ENCODE measurements at places on chromosomes 6 and 20. TPM values are rescaled to one million over a fixed set of nuclear protein-coding genes. Genes with fewer than 3 reads are reported as not detected.

DNA sequence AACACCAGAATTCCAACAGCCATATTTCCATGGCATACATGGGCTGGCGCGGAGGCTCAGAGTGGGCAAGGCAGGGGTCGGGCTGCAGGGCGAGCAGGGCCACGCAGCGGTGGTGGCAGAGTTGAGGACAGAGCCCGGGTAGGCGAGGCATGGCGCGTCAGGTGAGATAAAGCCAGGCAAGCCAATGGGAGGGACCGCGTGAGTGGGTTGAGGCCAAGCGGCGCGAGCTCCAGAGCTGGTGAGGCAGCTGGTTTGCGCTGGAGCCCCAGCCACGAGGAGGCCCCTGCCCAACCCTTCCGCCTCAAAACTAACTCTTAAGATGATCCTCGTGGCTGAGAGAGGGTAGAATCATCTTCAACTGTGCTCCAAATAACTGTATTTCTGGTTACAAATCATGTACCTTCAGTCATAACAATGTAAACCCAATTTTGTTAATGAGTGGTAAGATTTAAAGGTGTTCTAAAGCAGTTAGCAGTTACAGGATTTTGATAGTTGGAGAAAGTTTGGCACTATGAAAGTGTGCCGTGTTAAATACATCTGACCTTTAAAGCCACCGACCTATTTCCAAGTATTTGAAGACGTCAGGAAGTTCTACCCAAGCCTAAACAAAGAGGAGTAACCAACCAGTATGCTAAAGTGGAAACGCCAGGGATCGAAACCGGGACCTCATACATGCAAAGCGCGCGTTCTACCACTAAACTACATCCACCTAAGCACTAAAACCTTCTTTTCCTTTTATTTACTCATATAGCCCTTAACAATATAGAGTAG is 107.9 kb downstream of the GPX5 start:
- DNase-seq, result no peak

- no peak for DNase-seq
These were observed 117.5 kb downstream of the KCNQ5 start for GRCh38 chr6:72739368-72739779.

The AIF1 gene
- 14.1 TPM for total RNA-seq

DNA sequence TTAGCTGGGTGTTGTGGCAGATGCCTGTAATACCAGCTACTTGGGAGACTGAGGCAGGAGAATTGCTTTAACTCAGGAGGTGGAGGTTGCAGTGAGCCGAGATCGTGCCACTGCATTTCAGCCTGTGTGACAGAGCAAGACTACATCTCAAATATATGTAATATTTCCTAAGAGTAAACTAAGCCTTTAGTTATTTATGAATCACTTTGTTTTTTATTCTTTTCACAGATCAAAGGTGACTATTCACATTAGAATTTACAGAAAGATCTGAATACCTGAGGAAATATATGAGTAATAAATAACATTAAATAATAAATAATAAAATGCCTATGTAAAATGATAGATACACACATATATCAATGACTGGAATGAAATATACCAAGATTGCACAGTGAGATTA is 630.8 kb upstream of the IMPG1 start:
- no peak for DNase-seq

DNA sequence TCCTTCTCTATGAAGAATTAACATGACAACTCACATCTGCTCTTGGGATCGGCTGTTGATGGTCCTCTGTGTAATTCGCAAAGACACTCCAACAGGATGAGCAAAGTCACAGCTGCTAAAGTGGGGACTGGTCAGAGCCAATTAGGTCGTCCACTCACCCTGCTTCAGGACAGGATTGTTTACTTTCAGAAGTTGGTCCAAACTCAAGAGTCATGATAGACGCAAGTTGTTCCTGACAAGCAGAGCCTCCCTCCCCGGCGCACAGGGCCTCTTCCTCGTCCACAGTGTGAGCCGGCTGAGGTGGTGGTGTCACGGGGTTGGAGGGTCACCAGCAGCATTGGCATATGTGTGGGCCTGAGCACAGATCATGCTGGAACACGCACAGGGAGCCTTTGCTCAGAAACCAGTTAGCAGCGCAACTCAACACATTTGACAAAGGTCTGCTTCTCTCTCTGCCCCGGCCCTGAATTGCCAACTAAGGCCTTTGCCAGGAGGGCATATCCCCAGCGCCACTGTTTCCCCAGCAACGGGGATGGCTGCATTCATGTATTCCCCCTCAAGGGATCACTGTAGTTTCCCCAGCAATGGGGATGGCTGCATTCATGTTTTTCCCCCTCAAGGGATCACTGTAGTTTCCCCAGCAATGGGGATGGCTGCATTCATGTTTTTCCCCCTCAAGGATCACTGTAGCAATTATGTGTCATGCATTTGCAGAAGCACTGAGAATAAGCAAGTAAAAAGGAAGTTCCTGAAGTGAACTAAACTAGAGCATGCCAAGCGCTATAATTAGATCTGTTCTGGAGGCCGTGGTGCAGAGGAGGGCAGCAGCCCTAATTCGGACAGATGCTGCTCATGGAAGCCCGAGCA is 111.7 kb downstream of the THBS2 start:
- peak; percentile 95 for DNase-seq

All from esophagus muscularis mucosa (tissue), 4 donors.